Substantia nigra (tissue), 51 donors: ENCODE measurements at places on chromosomes 11 and 22.
A peak's percentile ranks its signal among the peaks of the same experiment; 100 is the strongest.

- DNase-seq: no peak
Measured at GRCh38 chr11:113103932-113104690, 142.9 kb downstream of the NCAM1 start.

- DNase-seq: no peak
Measured at GRCh38 chr11:60563553-60564235, 48.5 kb downstream of the MS4A13 start.

DNA sequence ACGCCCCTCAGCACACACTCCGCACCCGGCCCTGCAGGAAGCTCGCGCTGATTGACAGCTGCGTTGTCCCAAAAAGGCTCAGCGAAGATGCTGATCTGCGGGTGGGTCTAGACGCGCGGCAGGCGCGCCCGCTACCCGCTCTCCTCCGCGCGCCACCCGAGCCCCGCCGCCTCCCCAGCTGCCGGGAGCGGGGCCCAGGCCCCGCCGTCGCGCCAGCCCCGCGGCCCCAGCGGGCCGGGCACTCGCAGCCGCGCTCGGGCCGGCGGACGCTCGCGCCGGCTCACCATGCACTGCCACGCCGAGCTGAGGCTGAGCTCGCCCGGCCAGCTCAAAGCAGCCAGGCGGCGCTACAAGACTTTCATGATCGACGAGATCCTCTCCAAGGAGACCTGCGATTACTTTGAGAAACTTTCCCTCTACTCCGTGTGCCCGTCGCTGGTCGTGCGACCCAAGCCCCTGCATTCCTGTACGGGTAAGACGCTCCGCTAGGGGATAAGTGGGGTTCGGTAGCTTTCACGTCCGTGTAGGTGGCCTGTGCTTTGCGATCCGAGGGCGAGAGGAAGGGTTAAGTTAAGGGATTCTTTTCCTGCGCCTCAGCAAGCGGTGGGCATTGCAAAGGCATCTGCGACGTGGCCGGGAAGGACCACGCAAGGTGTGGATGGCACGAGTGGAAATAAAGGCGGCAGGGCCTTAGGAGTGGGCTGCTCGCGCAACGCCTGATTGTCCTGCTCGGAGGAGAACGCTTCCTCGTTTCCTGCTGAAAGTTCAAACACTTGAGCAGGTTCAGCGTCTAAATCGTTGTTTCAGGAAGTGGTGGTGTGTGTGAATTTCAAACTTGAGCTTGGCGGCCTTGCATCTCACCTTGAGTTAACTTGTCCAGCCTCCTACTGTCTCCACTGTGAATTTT is at the start of gene BARX2:
BARX2 (plus strand) TSS at position 98 of the 907 bp plus-strand sequence; CDS start at position 286, 188 bp downstream.
- DNase-seq: peak; percentile 8

GRCh38 chr11:115506954-115507675 is 2.9 kb upstream of the CADM1 start:
- DNase-seq: no peak

GRCh38 chr11:47786373-47786772 is 19.2 kb upstream of the FNBP4 start:
- peak; percentile 33 for DNase-seq

GRCh38 chr11:108617055-108617454 is 23.5 kb upstream of the EXPH5 start:
- no peak for DNase-seq

- DNase-seq: no peak
Measured at GRCh38 chr11:94325681-94326080, 21.3 kb downstream of the IZUMO1R start.

- DNase-seq: no peak
Measured at GRCh38 chr11:73266646-73267020, 5.5 kb upstream of the P2RY6 start.

DNA sequence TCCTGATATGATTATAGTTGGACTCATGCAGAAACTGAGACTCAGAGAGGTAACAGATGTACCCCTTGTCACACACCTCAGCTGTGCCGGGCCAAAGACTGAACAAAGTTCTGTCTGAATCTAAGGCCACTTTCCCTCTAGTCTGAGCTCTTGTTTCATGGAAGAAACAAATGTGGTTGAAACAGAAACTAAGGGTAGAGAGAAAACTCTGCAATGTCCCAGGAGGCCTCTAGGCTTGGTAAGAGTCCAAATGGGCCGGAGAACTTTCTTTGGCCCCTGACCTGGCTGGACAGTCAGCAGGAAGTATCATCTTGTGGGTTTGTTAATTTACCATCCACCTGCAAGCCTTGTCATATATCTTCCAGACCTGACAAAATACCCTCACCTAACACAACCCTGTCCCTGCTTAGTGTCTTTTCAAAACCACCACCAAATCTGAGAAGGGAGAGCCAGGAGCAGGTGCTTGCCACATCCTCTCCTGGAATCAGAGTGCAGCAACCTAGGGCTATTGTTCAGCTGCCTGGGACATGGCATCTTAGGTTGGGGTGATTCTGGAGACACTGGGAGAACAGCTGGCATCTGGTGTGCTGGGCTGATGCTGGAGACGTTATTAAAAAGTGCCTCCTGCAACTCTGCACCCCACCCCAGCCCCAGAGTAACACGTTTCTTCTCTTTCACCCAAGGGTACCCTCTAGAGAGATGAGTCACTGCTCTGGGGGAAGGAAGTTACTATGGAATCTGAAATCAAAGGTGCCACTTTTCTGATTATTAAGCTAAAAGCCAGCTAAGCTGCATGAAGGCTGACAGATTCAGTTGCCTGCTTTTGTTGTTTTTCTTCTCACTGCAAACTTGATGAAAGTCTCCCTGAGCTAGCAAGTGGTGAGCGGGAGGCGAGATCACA is 126.3 kb upstream of the TIMP3 start:
- DNase-seq: no peak

GRCh38 chr11:108213784-108214183 is 8.7 kb downstream of the NPAT start:
- no peak for DNase-seq

DNA sequence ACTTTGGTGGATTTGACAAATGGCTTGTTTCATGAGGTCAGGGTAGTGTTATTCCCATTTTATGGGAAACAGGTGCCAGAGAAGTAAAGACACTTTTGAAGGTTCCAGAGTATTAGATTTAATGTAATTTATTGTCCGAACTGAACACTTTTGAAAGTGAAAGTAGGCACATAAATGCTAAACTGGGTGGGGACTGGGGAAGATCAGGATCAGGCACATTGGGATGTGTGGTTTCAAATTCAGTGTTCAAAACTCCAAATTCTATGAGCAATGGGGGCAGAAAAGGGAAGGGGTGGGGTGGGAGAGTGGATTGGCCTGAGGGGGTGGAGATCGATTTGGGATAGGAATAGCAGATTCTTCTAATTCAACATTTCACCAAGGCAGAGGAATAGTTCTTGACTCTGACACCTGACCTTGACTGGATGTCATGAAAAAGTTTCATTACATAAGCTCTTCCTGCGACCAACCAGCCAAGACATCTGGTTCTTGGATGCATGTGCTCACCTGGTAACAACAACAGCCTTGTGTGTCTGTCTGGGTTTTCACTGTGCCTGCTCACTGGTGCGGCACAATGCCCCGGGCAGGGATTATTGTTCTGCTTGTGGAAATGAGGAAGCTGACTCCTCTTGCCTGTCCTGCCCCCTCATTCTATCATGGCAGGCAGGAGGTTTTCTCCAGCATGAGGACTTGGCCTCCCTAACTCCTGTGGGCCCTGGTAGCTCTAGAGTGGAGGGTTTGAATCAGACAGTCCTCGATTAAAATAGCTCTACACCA is 10.8 kb downstream of the PPFIBP2 start:
- DNase-seq: no peak

- no peak for DNase-seq
Measured at GRCh38 chr22:45155050-45155840, 8.5 kb upstream of the NUP50 start.

GRCh38 chr11:68749229-68750123 is 1.8 kb downstream of the TESMIN start:
- no peak for DNase-seq

GRCh38 chr11:44600839-44601383 is 35.4 kb downstream of the CD82 start:
- DNase-seq: no peak

GRCh38 chr22:25765016-25765367 is 23.0 kb downstream of the MYO18B start:
- no peak for DNase-seq

GRCh38 chr22:30004101-30004500 is 76.2 kb upstream of the HORMAD2 start:
- no peak for DNase-seq

GRCh38 chr11:11082646-11083045 is 224.8 kb upstream of the ZBED5 start:
- no peak for DNase-seq

DNA sequence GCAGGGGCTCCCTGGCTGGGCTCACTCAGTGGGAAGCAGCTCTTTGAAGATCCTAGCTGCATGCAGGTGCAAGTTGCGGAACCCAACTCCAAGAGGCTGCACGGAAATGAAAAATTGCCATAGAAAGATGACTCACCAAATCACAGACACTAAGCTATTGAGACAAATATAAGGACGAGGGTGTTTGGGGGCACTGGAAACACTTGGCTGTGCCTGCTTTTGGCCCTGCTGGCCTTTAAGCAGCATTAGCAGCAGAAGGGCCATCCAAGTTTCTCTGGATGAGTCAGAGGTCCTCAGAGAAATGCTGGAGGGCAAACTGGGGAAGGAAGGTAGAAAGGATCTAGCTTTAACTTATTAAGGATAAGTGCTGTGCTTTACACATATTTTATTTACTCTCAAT is 282.3 kb downstream of the KIRREL3 start:
- DNase-seq: no peak

- DNase-seq: no peak
Measured at GRCh38 chr11:3955299-3955665, 99.8 kb downstream of the STIM1 start.

DNA sequence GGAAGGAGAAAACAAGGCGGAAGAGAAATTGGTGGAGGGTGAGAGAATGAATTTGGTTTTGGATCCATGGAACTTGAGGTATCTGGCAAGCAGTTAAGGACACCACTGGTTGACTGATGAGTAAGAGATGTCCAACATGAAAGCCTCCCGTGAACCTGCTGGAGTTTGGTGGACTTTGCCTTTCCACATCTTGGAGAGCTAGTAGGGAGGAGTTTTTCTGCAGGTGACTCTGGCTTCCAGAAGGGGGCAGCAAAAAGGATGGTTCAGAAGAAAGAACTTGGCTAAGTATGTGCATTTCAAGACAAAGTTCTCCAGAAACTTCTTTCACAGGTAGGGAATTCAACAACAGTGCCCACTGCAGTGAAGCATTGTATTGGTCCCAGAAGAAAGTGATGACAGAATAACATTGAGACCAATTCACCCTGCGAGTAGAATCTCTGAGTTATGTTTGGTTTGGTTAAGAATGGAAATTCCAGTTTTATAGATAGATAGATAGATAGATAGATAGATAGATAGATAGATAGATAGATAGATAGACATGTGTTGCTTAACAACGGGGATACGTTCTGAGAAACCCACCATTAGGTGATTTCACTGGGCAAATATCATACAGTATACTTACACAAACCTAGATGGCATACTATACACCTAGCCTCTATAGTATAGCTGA is 28.5 kb downstream of the DCDC1 start:
- no peak for DNase-seq

DNA sequence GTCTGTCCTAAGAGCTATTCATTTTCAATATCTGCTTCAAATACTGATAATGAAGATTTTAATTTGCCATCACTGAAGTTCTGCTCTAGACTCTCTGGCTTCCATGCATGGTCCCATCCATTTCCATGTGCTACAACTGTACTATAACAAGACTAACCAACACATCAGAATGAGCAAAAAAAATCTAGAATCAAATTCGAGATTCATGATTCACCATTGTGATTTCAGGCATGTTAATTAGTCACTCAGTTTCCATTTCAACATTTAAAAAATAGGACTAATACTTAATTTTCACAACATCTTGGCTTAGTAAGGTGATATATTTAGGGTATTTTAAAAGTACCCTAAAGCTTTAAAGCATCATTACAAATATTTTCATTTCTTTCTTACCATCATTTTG is 22.8 kb downstream of the PICALM start:
- no peak for DNase-seq

- DNase-seq: no peak
Measured at GRCh38 chr11:47003180-47003877, 66.8 kb downstream of the CSTPP1 start.

GRCh38 chr11:96307776-96308140 is 35.2 kb downstream of the MAML2 start:
- no peak for DNase-seq

- DNase-seq: no peak
Measured at GRCh38 chr22:27718186-27719035, 83.1 kb downstream of the MN1 start.

GRCh38 chr22:49042877-49043859 is 784.5 kb downstream of the BRD1 start:
- no peak for DNase-seq

DNA sequence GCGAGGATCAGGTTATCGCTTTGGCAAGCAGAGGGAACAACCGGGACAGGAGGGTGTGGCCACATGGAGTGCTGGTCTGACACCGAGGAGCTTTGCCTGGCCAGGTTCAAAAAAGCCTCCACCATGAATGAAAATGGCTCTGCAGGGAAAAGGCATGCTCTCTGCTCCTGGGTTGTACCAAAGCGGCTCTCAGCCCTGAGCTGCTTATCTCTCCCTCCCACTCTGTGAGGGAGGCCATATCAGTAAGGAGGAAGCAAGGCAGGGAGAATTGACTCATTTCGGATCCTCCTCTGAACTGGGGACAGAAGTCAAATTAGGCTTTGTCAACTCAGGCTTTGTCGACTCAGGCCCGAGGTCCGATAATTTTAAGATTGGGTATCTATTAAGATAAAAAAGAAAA is 82.9 kb upstream of the CRTAM start:
- DNase-seq: no peak

GRCh38 chr11:130651066-130651855 is 202.8 kb downstream of the ADAMTS15 start:
- DNase-seq: no peak

DNA sequence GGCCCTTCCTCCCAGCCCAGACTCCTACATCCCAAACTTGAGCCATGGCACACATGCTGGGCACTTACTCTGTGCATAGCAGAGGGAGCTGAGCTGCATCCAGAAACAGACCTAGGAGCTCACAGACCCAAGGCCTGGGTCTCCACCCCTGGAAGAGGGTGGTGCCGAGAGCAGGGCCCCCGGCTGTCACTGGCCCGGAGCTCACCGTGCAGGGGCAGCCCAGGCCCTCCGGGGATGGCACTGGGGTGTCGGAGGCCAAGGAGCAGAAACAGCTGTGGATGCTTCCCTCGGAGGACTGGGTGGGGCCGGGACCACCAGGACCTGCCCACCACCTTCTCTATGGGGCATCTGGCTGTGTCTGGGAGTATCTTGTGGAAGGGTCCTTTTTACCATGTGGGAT is 4.3 kb upstream of the APOBEC3A start:
- no peak for DNase-seq

DNA sequence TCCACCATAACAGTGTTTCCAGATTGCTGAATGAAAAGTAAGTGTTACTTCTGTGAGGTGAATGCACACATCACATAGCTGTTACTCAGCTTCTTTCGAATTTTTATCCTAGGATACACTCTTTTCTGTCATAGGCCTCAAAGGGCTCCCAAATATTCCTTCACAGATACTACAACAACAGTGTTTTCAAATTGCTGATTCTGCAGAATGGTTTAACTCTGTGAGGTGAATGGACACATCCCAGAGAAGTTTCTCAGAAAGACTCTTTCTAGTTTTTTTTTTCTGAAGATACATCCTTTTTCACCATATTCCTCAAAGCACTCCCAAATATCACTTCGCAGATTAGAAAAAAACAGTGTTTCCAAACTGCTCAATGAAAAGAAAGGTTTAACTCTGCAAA is 221.1 kb downstream of the OR4A5 start:
- DNase-seq: no peak
